ENCODE measurements at places on chromosomes 5 and 9.

DNA sequence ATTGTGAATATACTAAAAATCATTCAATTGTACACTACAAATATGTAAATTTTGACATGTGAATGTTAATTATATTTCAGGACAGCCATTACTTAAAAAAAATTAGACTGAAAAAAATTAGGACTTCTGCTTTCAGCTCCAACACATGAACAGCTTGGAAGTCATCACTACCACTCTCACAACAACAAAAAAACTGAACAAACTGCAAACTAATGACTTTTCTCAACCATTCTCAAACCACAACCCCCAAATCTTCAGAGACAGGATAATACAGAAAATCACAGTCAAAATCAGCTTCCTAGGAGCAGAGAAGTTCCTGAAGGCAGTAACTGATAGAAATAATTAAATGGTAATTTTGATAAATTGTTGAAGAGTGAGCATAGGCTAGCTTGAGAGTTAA lies 686.4 kb downstream of the TLE1 start:
- DNase-seq, result no peak

DNA sequence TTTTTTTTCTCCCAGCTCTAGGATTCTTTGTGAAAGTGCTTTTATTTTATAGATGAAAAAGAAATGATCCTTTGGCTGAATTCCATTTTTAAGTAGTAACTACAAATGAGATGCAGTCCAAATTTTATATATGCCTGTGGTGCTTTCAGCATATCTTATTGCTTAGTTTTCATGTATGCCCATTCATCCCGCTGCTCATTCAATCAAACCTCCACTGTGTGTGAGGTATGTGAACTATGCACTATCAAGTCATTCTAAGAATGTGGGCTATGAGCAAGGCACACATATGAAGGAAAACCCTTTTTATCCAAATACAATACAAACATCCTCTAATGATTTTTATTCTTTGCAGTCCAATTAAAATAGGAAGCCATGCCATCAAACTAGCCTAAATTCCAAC lies 1069.1 kb upstream of the DMAC1 start:
- DNase-seq, result no peak

GRCh38 chr9:1939466-1939865 lies 75.7 kb upstream of the SMARCA2 start:
- no peak for DNase-seq

DNA sequence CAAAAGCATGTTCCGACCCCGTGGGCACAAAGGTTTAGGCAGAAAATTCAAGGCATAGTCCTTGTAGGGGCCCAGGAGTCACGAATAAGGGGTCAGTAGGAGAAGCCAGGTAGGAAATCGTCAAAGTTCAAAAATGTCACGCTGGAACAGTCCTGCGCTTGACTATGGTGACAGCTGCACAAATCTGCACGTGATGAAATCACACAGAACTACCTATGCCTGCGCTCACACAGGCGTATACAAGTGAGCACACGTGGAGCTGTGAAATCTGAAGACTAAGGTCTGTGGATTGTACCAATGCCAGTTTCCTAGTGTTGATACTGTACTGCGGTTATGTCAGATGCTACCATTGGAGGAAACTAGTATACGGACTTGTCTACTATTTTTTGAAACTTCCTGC lies 303.1 kb upstream of the PANK3 start:
- no peak for DNase-seq

- DNase-seq, result no peak
Observed at GRCh38 chr5:117652036-117652957, 1077.7 kb upstream of the SEMA6A start.

DNA sequence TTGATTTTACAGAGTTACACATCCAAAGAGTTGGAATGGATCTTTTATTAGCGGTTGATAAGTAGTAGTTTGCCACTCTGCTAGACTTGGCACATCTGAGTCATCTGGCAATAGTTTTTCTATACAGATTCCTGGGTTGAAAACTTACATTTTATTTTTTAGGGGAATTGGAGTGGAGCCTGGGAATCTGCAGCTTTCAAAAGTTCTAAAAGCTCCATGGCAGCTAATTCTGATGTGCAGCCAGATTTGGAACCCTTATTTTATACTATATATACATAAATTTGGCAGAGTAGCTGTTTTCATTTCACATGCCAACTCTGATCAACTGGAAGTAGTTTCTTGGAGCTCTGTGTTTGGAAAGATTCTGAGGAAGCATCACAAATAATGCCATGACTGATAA lies 715.5 kb downstream of the TLR4 start:
- no peak for DNase-seq

GRCh38 chr5:157874861-157875260 lies 15.9 kb upstream of the CLINT1 start:
- no peak for DNase-seq

GRCh38 chr5:180013678-180014077 lies 57.9 kb downstream of the RNF130 start:
- no peak for DNase-seq

DNA sequence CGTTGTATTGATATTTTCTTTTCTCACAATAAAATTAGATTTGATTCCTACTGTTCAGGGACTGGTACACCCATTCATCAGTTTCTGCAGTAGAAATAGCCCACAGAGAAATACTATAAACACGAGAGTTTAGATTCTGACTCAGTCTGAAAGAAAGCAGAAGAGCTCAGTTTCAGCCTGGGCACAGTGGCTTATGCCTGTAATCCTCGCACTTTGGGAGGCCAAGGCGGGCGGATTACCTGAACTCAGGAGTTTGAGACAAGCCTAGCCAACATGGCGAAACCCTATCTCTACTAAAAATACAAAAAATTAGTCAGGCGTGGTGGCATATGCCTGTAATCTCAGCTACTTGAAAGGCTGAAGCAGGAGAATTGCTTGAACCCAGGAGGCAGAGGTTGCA lies 8.6 kb downstream of the ITK start:
- no peak for DNase-seq

- DNase-seq, result no peak
Observed at GRCh38 chr5:4180703-4181102, 585.1 kb downstream of the IRX1 start.

- DNase-seq, result no peak
Observed at GRCh38 chr9:101375546-101375945, 9.3 kb downstream of the BAAT start.

DNA sequence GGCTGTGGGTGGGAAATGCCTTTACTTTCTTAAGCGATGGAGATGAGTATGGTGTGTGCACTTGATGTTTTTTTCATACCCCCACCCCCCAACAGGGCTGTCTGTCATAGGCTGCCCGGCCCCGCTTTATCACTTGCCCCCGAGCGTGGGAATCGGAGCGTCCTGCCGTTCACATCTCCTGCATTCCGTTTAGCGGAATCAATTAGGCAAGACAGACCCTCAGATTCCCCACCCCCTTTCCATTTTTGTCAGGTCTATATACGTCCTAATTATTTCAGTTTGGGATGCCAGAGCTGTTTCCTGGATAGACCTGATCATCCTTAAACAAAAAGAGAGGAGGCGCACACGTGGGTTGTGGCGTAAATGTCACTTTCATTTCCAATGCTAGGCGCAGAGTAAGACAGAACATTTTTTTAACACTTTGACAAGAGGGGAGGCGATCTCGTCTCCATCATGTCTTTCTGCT lies 217.2 kb downstream of the MEF2C start:
- DNase-seq, result no peak

DNA sequence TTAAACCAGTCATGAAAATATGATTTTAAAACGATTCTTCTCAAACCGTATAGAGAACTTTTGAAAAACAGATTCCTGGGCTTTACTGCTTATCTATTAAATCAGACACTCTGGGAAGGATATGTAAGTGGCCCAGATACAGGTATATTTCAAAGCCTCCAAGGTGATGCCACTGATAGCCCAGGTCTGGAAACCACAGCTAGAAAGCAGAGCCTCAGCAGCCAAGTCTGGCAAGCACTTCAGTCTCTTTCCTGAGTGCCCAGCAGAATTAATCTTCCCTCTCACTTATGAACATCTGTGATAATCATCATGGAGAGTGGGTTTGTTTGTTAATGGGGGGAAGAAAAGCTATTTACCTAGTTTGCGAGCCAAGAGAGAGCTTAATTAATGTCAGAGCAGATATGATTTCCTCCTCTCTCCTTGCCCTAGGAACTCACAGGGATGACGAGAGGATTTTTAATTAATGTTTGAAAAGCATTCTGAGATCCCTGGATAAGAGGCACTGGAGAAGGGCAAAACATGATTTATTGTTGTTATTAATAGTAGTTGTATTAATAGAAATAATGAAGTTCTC lies 368.4 kb downstream of the TLE1 start:
- DNase-seq, result no peak

DNA sequence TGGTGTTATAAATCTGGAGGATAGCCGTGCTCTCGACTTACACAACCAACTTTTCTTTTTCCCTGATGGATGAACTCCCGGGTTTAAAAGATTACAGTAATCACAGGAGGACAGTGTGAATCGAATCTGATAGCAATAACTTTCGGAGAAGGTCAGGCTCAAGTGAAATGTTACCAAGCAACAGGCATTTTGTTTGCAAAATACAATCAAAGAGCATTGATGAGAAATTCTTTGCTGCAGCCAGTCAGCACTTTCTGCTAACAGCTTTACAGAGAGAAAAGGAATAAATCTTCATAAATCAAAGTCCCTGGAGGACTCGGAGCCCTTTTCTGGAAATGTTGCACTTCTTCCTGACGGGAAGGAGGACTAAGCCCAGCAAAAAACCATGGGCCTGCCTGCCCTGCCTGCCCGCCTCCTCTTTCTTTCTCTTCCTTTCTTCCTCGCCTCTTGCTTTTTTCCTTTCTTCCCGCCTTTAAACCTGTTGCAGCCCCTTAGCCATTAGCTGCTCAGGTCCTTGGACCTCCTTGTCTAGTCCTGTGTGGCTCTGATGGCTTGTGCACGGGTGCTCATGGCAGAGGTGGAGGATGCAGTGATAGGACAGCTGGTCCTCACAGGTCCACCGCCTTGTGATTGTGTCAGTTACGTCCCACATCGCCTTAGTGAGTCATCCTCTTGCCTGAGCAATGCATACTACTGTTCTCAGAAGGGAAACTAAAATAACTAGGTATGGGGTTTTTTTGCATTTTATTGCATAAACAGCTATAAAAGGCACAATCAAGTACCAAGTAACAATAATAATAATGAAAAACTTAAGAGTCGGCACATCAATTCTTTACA lies 6.2 kb downstream of the DMRT3 start:
- no peak for DNase-seq

DNA sequence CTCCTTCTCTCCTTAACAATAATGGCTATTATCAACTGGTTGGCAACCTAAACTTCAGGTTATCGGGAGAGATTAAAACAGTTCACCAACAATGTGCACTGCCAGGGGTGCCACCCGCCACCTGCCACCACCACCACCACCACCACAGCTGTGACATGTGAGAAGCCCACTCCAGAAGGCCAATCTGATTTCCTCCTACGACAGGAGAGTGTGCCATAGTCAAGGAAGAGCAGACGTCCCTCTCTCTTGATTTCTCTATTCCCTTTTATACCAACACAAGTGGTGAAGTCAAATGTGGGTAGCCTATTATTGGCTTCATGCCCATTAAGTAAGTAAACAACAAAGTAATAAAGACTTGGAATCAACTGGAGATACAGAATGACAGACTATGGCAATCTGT lies 22.4 kb downstream of the GNAQ start:
- no peak for DNase-seq

DNA sequence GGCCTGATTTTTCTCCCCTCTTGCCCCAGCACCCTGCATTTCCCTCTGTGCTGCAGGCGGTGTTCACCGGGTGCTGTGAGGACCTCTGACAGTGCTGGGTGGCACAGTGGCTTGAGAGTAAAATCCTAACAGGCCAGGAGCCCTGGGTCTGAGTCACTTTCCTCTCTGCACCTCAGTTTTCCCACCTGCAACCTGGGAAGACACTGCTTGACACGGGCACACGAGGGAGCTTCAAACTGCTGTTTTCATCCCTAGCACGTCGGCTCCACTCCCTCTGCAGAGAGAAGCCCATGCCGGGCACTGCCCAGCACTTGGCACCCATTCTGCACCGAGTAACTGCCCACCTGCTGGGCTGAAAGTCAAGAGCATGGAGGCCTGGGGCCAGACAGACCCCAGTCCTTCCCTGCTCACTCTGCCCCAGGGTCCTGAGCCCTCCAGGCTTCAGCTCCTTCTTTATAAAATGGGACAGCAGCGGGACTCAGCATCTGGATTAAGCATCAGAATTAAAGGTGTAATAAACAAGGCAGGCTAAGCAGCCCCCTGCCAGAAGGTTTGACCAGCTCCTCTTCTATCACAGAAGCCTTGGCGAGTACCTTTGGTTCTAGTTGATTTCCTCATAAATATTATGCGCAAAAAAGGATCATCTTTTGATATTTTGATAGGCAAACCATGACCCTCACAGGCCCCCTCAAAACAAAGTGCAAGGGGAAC lies 5.2 kb downstream of the GFI1B start:
- no peak for DNase-seq

- DNase-seq, result no peak
Observed at GRCh38 chr9:129478461-129478860, 142.4 kb downstream of the C9orf50 start.

GRCh38 chr9:16728137-16728508 lies 142.3 kb downstream of the BNC2 start:
- no peak for DNase-seq
